Right lung (tissue), 10 donors: ENCODE measurements at places on chromosomes 12 and 14. TPM values are rescaled to one million over a fixed set of nuclear protein-coding genes. Genes with fewer than 3 reads are reported as not detected.

The MYBPC1 gene
- polyA plus RNA-seq: 1.5 TPM

The SLCO1B1 gene
- polyA plus RNA-seq: not detected

The WASHC4 gene
- polyA plus RNA-seq: 76.3 TPM

The OTX2 gene
- polyA plus RNA-seq: not detected

The TAS2R30 gene
- polyA plus RNA-seq: 0.30 TPM

The GZMB gene
- 1.6 TPM for polyA plus RNA-seq

The IKZF4 gene
- 19.7 TPM for polyA plus RNA-seq

The STXBP6 gene
- 46.1 TPM for polyA plus RNA-seq

The CCDC197 gene
- polyA plus RNA-seq: not detected

The JKAMP gene
- 88.4 TPM for polyA plus RNA-seq

The SLC7A8 gene
- polyA plus RNA-seq: 140 TPM

- no peak for DNase-seq
These were observed 97.2 kb upstream of the ATXN7L3B start for GRCh38 chr12:74440469-74440868.

DNA sequence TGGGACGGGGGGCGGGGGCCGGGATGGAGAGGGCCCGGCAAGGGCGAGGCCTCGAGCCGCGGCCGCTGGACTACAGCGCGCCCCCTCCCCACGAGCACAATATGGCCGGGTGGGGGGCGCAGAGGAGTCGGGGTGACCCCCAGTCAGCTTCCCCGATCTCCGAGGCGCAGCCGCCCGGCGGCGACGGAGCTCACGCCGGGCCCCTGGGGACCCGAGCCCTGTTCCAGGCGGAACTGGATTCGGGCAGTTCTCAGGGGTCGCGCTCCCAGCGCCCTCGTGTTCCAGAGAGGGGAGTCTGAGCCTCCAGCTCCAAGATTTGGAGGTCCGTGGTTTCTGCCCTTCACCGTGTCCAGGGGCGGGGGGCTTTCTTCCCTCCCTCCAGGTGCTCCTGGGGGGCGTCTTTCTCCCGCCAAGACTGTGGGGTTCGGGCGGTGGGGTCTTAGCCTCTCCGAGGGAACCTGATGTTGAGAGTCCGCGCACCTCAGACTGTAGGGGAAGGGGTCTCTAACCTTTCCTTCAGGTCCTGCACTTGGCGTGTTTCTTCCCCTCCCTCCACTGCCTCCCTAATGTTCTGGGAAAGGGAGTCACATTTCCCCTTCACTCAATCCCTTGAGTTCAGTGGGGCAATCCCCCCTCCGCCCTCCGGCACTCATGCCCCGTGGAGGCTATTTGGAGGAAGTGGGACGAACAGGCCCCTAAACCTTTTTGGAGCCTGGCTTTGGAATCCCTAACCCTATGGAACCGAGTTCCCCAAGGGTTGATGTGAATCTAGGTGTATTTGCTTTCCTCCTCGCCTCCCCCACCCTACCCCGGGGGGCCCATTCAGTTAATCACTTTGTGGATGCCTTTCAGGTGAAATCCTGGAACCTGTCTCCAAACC is 584 bp downstream of the ACVR1B start:
- DNase-seq: no peak

GRCh38 chr14:60220084-60220483 is 28.9 kb upstream of the PPM1A start:
- DNase-seq: no peak

GRCh38 chr14:101634850-101635748 is 73.8 kb downstream of the DIO3 start:
- DNase-seq: no peak

DNA sequence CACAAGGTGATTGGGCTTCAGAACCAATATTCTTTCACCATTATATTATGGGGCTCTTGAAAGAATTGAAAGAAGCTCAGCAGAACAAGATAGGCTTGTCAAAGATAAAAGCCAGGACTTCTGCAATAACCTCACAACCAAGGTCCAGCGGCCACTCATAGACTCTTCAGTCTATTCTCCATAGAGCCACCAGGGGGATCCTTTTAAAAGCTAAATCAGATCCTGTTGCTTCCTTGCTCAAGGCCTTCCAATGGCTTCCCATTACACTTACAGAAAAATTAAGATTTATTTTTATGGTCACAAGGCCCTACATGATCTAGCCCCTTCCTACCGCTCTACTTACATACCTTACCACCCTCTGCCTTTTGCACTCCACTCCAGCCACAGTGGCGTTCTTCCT is 169.6 kb downstream of the C12orf42 start:
- DNase-seq: no peak

DNA sequence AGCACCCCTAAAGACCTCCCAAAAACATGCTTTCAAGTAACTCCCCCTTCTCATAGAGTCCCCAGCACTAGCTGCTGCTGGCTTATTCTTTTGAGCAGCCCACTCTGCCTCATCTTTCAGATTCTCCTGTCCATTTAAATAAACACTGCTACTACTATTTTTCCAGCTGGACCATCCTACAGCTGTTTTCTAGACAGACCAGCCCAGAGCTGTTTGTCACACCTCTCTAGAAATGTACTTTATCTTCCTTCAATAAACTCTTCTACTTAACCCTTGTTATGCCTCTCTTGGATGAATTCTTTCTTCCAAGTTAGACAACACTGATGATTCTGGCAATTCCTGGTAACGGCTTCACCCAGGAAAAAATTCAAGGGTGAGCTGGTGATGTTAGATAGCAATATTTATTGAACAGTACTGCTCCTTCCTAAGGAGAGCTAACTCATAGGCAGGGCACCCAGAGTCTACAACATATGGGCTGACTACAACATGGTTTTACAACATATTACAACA is 995.7 kb downstream of the LRFN5 start:
- DNase-seq: peak; percentile 70

GRCh38 chr14:90093942-90094595 is 32.3 kb downstream of the KCNK13 start:
- no peak for DNase-seq

GRCh38 chr14:101960225-101960624 is 4.1 kb upstream of the DYNC1H1 start:
- DNase-seq: no peak

- no peak for DNase-seq
These were observed 53.5 kb downstream of the FBRSL1 start for GRCh38 chr12:132543298-132544079.

GRCh38 chr12:62604871-62605270 is 138.2 kb downstream of the MON2 start:
- no peak for DNase-seq

DNA sequence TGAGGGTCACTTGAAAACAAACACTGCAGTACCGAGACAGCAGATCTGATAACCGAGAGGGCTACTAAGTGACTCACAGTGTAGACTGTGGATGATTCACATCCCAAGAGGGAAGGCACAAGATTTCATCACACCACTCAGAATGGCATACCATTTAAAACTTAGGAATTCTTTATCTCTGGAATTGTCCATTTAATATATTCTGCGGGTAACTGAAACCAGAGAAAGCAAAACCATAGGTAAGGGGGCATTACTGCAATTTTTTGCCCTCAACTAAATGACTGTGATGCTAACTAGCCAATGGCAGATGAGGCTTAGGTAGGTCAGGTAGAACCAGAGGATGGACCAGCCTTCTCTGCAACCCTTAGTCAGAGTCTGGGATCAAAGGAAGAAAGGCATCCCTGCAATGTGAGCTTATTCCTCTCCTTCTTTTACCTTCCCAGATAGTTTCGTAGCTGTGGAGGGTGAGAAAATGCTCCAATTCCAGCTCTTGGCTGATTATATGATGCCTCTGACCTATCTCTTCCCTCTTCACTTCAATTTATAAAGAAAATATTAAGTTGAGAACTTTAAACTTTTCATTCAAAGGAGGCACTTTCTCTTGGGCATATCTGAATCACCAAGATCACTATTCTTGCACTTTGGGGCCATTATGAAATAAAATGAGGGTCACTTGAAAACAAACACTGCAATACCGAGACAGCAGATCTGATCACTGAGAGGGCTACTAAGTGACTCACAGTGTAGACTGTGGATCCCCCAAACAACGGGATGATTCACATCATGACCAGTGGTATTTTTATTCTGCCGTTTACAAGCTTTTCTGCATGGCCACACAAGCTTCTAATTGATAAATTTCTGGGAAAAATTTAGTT is 6.8 kb downstream of the ART4 start:
- no peak for DNase-seq

DNA sequence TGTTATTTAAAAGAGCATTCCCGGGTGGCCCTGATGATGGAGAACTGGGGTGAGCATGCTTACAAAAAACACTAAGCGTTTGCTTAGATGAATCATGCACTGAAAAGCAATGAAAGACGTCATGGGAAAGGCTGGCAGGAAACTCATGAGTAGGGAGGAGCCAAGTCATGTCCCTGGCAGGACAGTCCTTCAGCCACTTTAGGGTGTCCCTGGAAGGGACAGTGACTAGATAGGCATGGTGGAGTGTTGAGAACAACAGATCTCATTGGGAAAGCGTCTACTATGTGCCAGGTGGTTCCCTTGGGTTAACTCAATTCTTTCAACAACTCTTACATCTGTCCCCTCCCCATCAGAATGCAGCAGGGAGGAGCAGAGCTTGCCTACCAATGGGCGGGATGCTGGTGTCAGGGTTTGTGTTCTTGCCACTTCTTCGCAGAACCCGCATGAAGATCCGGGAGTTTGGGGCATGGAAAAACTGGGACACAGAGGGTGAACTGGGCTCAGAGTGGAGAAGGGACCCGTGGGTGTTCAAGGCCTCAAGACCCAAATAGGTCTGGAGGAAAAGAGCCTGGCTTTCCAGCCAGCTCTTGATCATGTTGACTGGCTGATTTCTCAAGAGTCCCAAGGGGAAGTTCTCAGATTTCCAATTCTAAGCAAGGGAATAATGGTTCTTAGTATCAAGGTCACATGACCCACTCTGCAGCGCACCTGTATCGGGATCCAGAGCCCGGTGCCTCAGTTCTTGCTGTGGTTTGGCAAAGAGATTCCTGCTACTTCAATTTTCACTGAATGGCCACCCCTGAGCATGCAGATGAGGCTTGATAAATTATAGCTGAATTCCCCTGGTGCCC is 653.9 kb upstream of the TBX3 start:
- no peak for DNase-seq

DNA sequence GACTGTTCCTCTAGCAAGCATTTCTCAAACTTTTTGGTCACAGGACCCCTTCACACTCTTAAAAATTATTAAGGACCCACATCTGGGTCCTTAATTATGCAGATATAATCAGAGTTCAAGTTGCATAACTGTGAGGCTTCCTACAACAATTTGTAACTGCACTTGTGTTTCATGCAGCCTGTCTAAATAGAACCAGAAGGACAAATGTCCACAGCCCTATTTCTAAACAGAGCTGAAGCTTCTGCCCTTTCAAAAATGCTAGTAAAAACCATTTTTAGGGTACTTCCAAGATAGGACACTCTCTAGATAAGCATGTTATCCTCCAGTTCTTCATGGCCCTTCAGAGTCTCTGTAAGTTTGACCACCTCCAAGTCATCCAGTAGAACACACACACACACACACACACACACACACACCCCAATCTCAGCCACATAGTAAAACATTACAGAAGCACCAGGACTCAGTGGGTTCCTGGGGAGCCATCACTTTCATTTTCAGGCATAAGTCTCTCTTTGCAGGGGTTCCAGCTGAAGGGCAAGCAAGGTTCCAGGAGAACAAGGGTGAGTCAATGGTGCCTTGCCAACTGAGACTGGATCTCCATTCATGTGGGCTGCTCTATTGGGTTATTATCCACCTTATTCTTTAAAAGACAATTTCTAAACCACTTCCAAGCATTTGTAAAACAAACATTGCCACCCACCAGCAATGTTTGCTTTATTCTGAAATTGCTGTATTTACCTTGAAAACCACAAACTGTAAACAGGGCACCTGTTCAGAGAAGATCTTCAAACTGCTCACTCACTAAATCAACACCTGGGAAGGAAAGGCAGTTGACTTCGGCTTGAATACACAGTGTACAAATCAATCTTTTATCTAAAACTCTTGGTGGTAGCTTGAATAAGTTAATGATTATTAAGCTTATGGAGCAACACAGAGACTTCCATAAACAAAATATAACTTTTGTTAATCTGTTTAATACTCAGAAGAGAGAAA is 64.1 kb downstream of the ITPR2 start:
- no peak for DNase-seq

DNA sequence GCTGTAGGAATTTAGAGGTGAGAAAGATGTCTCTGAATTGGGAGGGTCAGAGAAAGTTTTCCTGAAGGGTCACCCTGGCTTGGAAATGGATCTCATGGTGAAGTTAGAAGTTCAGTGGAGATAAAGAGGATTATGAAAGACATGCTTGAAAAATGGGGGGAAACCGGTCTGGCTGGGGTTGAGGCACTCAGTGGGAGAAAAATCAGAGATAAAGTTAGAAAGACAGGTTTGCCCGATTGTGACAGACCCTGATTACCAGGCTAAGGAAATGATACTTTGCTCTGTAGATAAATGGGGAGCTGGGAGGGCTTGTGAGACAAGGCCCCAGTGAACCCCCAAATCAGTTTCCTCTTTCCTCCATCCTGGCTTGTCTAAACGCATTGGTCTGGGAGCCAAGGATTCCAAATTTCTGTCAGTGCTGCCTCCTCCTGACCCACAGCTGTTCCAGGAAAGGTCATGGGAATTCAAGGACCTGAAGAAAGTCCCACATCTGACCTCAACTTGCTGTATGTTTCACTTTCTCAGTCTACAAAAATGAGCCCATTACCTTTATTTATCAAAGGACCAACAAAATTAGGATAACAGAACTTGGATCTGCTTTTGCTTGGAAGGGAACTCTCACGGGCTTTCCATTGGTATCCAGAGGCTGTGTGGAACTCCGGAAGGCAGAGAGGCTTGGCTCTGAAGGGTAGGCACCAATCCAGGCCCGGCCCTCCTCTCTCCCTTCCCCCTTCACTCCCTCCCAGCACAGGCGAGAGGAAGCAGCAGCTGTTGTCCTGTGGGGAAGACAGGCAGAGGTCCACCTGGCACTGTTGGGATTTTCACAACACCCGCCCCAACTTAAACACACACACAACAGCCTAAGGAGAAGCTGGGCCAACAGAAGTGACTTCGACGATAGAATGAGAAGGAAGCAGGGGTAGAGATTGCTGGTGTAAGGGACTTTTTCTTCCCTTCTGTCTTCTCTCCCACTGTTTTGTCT is 3.4 kb upstream of the RNASE7 start:
- peak; percentile 87 for DNase-seq

GRCh38 chr14:105089746-105090492 is 24.7 kb upstream of the GPR132 start:
- no peak for DNase-seq

- DNase-seq: no peak
These were observed 391.0 kb downstream of the ZFP36L1 start for GRCh38 chr14:68401855-68402254.

DNA sequence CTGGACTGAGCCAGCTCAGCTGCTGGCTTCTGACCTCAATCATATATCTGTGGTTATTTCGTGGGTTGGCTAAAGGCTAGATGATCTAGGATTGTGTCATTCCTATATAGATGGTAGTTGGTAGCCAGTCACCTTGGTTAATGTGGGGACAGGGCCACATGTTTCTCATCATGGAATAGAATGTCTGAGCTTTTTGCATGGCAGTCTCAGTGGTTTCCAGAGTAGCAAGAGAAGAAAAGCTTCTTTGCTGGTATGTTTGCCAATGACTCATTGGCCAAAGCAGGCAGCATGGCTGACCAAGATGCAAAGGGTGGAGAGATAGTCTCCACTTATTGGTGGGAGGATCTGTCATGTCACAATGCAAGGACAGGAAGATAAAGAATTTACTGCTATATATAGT is 746.4 kb upstream of the FLRT2 start:
- no peak for DNase-seq

- DNase-seq: no peak
These were observed 53.8 kb upstream of the NTF3 start for GRCh38 chr12:5377997-5378592.

- no peak for DNase-seq
These were observed 119.0 kb upstream of the RASSF8 start for GRCh38 chr12:25839470-25839869.
